SK-N-SH (cell line): ENCODE measurements at places on chromosomes 2 and 18.
A peak's percentile ranks its signal among the peaks of the same experiment; 100 is the strongest.

DNA sequence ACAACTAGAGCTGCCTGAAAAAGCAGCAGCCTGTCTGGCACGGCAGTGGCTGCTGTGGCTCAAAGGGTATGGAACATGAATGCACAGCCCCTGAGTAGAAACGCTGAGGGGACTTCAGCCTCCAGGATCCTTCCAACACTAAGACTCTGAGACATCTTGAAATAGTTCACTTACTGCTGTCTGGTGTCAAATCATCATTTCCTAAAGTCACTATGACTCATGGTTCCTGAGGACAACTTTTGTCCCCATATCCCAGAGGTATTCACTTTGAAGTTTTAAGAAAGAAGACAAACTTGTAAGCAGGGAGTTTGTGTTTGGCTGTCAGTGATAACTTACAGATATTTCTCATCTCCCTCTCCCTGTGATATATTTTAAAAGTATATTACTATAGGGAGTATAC lies 33.3 kb upstream of the NEB start:
- no peak for DNase-seq

GRCh38 chr18:66587430-66587829 lies 16.5 kb downstream of the CDH19 start:
- no peak for DNase-seq

DNA sequence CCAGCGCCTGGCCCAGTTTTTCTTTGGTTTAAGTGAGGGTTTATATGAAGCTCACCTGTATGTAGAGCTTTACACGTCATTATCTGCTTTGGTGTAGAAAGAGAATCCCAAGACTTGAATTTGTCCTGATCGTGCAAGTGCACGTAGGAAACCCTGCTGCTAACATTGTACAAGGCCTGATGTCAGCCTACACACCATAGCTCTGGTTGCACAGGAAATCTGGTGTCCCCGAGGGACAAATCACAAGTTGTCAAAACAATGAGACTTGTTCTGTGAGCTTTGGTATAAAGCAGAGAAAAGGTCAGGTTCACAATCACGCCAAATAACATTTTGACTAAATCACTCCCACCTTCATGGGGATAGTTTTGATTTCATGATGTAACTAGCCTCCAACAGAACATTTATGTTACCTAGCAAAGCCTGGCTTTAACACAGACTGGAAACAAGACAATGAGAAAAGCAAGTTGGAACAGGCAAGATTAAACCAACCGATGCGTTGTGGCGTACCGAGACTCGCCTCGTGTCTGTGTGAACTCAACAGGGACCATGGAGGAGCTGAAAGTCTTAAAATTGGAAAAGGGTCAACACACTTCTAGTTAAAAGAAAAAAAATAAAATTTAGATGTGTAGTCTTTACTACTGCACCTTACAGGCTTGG lies 41.4 kb downstream of the ZAP70 start:
- no peak for DNase-seq

DNA sequence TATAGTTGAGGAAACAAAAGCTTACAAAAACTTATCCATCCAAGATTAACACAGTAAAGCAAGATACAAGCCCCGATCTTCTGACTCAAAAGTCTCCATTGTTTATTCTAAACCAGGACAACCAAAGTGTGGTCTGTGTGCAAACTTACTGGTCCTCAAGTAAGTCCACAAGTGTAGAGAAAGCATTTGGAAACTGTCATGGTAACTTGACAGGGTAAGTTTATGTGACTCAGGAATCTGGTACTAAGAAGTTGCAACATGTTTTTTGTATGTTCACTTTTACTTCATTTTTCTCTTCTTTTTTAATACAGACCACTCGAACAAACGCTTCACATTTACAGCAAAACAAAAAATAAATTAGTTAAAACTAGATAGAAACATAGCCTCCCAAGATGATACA lies 9.4 kb downstream of the MBD2 start:
- no peak for DNase-seq

GRCh38 chr2:182522405-182522896 lies 95.6 kb upstream of the PDE1A start:
- DNase-seq = no peak

GRCh38 chr2:204205538-204205937 lies 269.0 kb downstream of the ICOS start:
- no peak for DNase-seq

- no peak for DNase-seq
Measured at GRCh38 chr2:218474527-218474926, 55.6 kb downstream of the VIL1 start.

DNA sequence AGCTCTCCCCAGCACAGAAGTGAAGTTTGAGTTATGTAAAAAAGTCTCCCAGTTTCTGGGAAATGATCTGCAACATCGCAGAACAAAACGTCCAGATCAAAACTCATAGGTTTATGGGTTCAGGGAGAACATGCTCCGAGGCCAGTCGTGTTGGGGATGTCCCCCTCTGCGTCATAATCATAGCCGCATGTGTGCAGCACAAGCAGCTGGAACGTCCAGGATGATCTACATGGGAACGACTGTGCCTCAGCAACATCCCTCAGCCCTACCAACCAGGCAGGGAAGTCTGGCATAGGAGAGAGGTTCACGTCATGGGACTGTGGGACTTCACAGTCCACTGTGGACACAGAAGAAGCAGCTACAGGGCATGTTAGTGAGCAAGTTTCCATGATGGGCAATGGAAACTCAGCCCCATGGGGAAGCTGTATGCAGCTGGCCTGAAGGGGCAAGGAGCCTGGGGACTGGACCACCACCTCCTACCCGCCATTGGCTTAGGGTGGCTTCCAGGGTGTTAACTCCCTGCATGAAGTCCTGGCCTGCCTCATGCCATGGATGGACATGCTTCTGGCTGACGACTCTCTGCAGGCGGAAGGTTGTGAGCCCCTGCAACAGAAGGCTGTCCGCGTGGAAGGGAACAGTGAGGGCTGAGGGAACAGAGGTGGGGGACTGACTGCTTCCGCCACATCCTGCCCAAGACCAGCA lies 96.9 kb downstream of the COPS8 start:
- DNase-seq = no peak

- no peak for DNase-seq
Measured at GRCh38 chr2:33929467-33929866, 330.4 kb upstream of the FAM98A start.

GRCh38 chr2:152552888-152553287 lies 164.4 kb downstream of the PRPF40A start:
- DNase-seq = no peak

- no peak for DNase-seq
Measured at GRCh38 chr2:40243581-40244187, 208.2 kb downstream of the SLC8A1 start.

- no peak for DNase-seq
Measured at GRCh38 chr18:5068851-5069250, 128.2 kb downstream of the AKAIN1 start.

GRCh38 chr2:217713395-217714286 lies 289.2 kb downstream of the TNS1 start:
- peak; percentile 79 for DNase-seq

- DNase-seq = peak; percentile 89
Measured at GRCh38 chr2:43225788-43226557, 433 bp downstream of the ZFP36L2 start.

GRCh38 chr2:134979221-134979620 lies 60.6 kb downstream of the CCNT2 start:
- DNase-seq = no peak

- DNase-seq = no peak
Measured at GRCh38 chr2:161204846-161205245, 44.6 kb downstream of the TANK start.

DNA sequence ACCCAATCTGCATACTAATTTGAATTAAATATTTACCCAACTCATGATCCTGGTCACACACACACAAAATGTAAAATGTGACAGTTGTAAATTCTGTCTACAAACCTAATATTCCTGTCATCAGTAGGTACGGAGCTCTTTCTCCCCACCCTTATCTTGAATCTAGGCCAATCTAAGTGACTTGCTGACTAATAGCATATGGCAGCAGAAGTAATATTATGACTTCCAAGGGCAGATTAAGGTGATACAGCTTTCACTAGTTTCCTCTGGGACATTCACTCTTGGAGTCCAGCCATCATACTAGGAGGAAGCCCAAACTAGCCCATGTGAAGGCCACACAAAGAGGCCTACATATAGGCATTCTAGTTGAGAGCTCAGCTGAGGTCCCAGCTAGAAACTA lies 89.4 kb downstream of the TMEM131 start:
- DNase-seq = no peak

- no peak for DNase-seq
Measured at GRCh38 chr2:75716406-75716805, 5.7 kb upstream of the GCFC2 start.

GRCh38 chr2:241559323-241560161 lies 997 bp downstream of the BOK start:
- DNase-seq = peak; percentile 56

- DNase-seq = no peak
Measured at GRCh38 chr2:228613133-228613850, 431.8 kb upstream of the SPHKAP start.

GRCh38 chr18:59502274-59503175 lies 143.5 kb upstream of the LMAN1 start:
- peak; percentile 63 for DNase-seq

DNA sequence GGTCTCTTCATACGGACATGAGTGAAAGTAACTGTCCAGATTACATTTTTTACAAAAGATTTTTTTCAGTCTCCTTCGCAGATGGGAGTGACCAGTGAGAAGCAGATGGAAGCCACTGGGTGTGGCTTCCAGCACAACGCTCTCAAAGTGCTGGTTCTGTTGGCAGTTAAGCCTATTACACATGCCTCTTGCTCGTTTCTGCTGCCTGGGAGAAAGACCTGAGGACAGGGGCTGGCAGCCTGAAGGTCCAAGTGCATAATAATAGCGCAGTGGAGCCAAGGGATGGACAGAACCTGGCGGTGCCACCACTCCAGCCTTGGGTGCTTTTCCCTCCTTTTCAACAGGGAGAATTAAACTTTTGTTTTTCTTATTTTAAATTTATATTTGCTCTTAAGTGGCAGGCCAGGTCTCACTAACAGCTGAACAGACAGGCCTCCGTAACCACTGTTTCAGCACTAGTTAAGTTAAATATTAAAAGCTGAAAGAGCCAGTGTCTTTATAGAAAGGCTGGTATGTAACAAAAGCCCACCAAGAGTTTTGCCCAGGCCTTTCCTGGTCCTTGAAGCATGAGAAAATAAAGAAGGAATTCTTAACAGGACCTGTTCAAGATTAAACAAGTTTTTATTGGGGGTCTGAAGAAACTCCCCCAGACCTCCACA lies 1.2 kb upstream of the SKA1 start:
- DNase-seq = no peak

DNA sequence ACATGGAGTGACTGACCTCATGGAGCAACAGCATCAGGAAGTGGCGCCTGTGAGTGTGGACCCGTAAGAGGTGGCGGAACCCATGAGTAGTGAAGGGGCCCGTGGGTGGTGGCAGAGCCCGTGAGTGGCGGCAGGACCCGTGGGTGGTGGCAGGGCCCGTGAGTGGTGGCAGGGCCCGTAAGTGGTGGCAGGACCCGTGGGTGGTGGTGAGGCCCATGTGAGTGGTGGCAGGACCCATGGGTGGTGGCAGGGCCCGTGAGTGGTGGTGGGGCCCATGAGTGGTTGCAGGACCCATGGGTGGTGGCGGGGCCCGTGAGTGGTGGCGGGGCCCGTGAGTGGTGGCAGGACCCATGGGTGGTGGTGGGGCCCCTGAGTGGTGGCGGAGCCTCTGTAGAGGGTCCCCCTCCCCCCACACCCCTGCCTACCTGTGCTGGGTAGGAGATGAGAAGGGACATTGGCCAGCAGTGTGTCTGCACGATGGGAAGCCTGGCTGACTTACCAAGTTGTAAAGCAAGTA lies 407.7 kb upstream of the SALL3 start:
- DNase-seq = no peak

DNA sequence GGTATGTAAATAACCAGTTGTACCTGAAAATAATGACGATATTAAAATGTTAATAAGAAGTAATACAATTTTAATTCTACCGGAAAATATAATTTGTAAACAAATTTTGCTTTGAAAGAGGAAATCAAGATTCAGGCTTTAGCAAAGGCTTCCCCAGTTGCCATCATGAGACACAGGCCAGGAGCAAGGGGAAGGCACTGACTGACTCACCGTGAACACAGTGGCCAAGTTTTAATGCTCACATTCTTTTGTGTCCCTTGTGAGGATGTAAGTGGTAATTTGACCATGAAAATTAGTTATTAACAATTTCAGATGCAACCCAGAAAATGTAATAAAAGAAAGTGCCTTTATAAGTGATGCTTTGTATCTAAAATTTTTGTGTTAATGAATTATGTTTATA lies 164.1 kb downstream of the GREB1L start:
- DNase-seq = no peak

- DNase-seq = no peak
Measured at GRCh38 chr2:218145124-218145523, 19.3 kb downstream of the CXCR2 start.

DNA sequence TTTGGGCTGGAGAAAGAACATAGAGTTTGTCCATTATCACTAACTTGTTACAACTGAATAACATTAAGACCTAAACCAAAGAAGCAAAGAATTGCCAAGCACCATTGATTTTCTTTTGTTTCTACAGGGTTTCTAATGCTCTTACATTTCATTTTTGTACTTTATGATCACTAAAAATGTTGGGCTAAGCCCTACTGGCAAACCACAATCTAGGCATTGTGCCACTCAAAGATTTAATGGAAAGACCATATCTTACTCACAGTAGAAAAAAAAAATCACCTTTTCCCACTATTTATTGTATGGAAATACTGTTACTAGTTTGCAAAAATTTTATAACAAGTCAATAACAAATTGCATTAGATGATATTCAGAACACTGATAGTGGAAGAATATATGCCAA lies 447.4 kb upstream of the PKDCC start:
- DNase-seq = no peak

DNA sequence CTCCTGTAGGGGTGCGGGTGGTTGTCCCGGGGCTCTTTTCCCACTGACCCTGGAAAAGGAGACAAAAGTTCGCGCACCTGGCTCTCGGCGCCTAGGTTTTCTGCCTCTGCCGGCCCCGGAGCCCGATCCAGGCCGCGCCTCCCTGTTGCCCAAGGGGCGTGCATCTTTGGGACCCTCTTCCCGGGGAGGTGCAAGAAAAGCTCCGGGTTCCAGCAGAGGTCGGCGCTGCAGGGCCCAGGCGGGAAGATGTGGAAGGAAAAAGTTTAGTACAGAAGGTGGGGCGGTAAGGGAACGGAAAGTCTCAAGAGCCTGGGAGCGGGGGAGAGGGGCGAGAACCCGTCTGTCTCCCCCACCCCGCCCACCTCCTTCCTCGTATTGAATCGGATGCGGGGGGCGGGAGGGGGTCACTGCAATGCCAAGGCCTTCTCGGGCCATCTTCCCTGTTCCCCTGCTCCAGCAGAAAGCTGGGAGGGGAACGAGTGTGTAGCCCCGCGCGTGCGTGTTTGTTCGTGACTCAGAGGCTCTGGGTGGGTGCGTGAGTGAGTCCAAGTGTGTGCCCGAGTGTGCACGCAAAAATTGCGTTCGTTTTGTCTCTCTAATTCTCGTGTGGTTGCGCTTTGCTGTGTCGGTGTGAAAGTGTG lies 6.3 kb upstream of the EN1 start:
- DNase-seq = peak; percentile 31

GRCh38 chr2:16674154-16674553 lies 8.5 kb upstream of the CYRIA start:
- DNase-seq = no peak

GRCh38 chr2:132638313-132639040 lies 31.5 kb downstream of the LYPD1 start:
- no peak for DNase-seq

GRCh38 chr2:177281400-177282180 lies 17.1 kb upstream of the NFE2L2 start:
- DNase-seq = no peak

GRCh38 chr2:219728991-219729487 lies 101.6 kb downstream of the SLC4A3 start:
- DNase-seq = no peak
